ENCODE measurements at places on chromosomes 2 and 18. TPM values are rescaled to one million over a fixed set of nuclear protein-coding genes. Genes with fewer than 3 reads are reported as not detected.

DNA sequence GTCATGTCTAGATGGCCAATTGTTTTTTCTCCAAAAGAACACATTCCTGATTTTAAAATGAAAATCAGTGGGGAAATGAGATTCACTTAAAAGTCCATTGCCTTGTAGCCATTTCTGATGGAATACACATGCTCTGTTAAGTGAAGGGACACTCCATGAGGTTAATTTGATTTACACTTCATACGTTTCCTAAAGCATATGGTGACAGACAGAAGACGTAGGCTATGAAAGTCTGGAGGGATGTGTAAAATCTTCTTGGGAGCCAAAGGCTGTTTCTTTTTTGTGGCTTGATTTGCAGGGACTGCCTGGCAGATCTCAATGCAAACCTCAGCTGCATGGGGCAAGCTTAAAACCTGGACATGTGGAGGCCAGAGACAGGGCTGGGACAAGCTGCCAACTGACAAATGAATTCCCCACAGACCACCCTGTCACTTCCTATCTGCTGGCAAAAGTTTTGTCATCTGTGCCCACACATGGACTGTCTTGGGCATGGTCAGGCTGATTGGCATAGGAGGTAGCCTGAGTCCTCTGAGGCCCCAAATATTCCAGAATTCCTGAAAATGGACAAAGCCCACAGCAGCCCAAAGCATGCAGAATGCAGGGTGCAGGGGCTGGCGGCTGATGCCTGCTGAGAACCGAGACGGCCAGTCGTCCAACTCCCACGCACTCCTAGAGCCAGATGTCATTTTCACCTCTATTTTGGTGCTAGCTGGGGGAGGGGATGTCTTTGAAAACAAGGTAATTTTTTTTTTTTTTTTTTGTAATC is 73.9 kb downstream of the SDC1 start:
- no peak for DNase-seq

XDH gene
- total RNA-seq, result 1.3 TPM

- DNase-seq, result no peak
Observed at GRCh38 chr2:132804051-132804450, 134.0 kb upstream of the LYPD1 start.

GRCh38 chr18:13566941-13567746 is 159.2 kb downstream of the FAM210A start:
- peak; percentile 62 for DNase-seq

DNA sequence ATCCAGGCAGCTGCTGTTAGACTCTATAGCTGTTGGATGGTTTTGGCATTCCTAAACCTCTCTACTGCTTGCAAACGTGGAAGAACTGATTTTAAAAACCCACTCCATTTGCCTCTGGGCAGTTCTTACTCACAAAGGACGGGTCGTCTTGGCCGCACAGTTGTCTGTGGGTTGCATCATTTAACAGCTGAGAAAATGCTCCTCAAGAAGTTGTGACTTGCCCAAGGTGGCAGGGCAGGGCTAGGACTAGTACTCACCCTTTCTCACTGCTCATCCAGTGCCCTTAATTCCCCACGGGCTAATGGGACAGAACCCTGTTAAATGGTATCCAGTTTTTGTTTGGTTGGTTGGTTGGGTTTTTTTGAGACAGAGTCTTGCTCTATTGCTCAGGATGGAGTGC is 997 bp upstream of the DRC1 start:
- DNase-seq, result no peak

GPR75 gene
- total RNA-seq, result 0.81 TPM

- DNase-seq, result no peak
Observed at GRCh38 chr2:158726911-158727592, 68.1 kb upstream of the DAPL1 start.

- DNase-seq, result no peak
Observed at GRCh38 chr2:41911033-41911432, 136.8 kb upstream of the PKDCC start.

DNA sequence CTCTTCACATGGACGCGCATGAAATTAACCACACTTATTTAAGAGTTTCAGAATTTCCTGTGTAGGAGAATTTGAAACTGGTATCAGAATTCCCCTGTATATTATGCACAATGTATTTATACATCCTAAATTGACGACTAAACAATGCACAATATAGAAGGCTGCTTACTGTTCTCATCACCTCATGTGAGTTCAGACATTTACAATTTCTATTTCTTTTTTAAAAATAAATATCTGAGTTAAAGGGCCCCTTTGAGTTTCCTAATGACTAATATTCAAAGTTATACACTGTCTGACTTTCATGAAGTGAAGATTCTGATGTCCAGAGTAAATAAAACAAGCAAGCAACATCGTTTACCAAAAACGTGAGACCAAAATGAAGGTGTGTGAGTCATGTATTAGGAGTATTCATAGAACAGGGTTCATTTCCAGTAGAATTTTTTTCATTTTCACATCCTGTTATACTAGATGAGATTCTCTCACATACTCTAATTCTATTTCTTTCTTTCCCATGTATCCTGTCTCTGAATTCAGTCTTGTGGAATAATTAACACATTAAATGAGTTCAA is 406.2 kb downstream of the NUP35 start:
- no peak for DNase-seq

SFTPB gene
- total RNA-seq, result not detected

CYP1B1 gene
- total RNA-seq, result 7.3 TPM

COL4A4 gene
- total RNA-seq, result 0.67 TPM

DNA sequence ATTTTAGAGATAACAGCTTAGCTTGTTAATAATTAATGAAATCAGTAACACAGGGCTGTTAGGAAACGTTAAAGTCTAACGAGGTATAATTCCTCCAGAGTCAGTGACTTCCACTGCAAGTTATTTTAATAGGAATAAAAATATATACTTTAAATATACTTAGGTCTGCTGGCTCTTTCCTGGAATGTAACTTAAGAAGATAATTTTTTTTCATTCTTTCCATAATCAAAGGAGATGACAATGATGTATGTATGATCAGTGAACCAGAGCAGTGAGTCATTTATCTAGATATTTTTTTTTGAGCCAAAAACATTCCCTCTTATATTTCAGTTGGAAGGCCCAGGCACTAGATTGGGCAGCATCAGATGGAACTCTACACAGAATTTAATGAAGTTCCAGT is 104.2 kb upstream of the LYPD1 start:
- DNase-seq, result no peak

DNA sequence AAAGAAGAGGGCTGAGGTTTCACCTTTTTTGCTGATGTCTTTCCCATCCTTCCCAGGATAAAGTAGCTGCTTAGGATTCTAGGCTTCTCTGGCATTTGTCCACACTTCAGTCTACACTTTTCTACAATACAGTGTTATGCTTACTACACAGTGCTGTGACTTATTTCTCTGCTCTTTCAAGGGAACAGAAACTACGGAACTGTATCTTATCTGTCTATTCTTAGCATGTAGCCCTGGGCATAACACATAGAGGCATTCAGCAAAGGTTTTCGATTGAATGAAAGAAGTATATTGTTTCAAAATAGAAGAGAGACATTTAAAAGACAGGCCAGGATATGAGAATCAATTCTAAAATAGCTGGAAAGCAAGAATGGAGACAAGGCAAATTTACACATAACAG is 110.9 kb downstream of the ARHGEF33 start:
- DNase-seq, result no peak

CD302 gene
- 0.33 TPM for total RNA-seq

DNA sequence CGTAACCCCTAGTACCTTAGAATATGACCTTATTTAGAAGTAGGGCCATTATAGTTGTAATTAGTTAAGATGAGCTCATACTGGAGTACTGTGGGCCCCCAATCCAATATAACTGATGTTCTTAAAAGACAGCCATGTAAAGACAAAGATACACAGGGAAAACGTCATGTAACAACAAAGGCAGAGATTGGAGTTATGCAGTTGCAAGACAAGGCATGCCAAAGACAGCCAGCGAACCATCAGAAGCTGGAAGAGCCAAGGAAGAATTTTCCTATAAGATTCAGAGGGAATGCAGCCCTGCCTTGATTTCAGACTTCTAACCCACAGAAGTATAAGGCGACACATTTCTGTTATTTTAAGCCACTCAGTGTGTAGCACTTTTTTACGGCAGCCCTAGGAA is 55.9 kb upstream of the TLK1 start:
- DNase-seq, result no peak

GRCh38 chr2:189467160-189467559 is 25.9 kb downstream of the WDR75 start:
- DNase-seq, result no peak

- DNase-seq, result no peak
Observed at GRCh38 chr2:64605991-64606478, 47.7 kb downstream of the SERTAD2 start.

- no peak for DNase-seq
Observed at GRCh38 chr2:105510761-105511528, 112.1 kb upstream of the FHL2 start.
